Fibroblast of skin of right biceps (primary cell): ENCODE measurements at places on chromosomes 11 and 22.

DNA sequence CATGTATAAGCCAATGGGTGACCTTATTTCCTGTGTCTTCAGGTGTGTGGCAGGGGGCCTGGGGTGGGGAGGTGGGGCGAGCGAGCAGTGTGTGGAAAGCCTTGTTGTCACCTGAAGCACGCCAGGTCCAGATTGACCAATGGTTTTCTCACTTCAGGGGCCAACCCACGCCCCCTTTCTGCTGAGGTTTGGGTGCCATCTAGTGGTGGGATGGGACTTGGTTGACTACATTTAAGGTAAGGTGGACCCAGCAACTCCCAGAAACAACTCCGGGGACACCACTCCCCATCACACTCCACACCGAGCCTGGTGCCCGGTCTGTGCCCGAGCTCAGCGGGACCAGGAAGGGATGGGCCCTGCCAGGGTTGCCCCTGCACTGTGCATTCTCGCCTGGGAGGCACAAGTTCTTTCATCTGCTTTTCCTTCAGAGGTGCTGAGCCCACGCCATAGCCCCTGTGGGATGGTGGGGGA lies 40.0 kb downstream of the TPCN2 start:
- peak; percentile 75 for DNase-seq

DNA sequence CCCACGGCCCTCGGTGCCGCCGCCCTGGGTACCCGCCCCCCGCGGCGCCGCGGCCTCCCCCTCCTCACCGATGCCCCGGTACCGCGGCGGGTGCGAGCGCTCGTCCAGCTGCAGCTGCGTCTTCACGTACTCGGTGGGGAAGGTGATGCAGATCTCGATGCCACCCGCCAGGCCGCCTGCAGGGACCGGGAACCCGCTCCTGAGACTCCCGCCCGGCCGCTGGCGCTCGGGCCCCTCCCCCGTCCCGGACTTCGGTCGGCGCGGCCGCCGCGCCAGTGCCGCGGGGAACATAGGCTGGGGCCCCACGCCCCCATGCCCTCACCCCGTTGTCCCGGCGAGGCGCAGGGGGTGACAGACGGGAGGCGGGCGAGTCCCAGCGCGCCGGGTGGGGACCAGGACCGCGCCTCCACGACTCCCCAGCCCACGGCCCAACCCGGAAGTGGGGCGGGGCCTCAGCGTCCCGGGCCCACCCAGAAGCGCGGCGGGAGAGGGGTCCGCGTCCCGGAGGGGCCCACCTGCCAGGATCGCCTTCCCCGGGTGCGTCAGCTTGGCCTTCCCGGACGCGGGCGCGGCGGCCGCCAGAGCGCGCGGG lies 375 bp downstream of the SLC25A1 start:
- no peak for DNase-seq

DNA sequence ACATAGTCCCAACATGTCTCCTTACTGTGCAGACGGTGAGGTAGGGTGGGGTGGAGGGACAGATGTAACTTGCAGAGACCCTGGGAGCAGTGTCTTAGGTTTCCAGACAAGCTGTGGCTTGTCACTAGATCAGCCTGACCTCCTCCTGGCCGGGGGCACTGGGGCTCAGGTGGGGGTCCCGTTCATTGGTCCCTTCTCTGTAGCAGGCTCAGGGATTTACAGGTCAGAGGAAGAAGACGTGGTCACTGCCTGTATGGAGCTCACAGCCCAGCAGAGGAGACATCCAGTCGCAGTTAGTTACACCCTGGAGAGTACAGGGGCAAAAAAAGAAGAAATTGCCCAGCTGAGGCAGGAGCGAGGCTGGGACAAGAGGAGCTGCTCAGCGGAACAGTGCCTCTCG lies 22.0 kb upstream of the TUB start:
- no peak for DNase-seq

GRCh38 chr22:37229805-37230672 lies 14.0 kb downstream of the RAC2 start:
- DNase-seq, result peak; percentile 91

GRCh38 chr11:17700991-17701390 lies 18.4 kb upstream of the MYOD1 start:
- DNase-seq, result no peak

DNA sequence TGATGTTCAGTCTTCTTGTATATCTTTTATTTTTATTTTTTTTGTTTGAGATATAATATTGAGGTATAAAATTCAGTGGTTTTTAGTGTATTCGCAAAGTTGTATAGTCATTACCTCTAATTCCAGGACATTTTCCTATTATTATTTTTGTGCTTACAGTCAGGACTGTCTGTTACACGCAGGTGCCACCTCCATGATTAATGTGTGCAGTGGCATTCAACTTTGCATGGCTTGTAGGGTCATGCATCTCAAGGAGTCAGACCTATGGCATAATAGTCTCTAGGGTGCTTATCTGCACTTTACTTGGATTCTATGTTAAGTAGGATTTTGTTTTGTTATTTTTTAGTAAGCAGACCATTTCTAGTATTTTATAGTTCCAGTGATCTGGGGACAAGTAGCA lies 1.0 kb downstream of the CTR9 start:
- DNase-seq, result no peak

GRCh38 chr11:61369372-61370348 lies 7.5 kb downstream of the TMEM138 start:
- DNase-seq, result no peak

DNA sequence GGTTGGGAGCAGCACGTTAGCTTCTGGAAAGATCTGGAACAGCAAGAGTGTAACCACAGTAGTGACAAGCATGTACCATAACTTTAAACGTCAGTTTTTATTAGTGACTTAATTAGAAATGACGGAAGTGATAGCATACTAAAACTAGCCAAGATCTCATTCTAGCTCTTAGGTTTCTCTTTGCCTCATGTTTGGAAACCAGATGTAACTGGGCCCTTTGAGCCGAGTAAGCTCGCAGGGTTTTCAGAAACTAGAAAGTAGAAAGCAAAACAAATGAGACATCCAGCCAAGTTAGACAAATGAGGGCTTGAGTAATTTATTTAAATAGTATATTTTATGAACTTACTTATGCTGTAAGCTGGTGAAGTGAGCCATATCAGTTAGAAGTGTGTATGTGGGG lies 40.2 kb upstream of the SLC5A12 start:
- DNase-seq, result no peak

GRCh38 chr22:48568736-48569330 lies 1258.8 kb downstream of the BRD1 start:
- no peak for DNase-seq

DNA sequence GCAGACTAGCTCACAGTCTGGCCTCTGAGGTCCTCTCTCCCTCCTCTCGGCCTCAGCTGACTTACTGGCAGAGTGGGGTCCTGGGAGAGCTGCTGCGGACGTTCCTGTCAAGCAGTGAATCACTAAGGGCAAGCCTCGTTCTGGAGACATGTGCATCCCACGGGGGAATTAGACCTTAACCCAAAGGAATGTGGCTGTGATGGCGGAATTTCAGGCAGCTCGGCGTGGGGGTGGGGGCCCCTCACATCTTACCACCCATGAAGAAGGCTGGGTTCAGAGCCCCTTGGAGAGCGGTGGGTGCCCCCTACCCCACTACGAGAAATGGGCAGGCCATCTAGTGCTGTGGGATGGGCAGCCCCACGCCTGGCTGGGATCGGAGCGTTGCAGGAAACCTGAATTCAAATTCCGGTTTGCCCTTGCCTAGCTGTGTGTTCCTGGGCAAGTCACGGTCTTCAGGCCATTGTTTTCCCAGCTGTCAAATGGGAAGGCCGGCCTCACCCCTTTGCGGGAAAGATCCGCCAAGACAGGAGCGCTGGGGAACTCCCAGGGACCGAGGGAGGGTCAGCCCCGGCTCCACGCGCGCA lies 554 bp downstream of the LRRC32 start:
- peak; percentile 93 for DNase-seq

DNA sequence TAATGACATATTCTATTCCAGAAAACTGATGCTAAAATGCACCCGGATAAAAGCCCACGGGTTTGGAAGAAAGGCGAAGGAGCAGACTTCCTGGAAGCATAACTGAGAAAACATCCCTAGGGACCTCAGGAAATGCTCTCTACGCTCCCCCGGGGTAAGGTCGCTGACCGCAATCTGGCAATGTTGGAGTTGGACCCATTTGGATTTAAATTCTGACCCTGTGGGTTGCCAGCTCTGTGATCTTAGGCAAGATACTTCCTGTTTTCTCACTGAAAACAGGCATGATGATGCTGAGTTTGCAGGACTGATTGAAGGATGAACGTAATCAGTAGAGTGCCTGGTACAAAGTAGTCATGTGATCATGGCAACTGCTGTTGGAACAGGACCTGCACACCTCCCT lies 1054.0 kb downstream of the NTM start:
- no peak for DNase-seq

DNA sequence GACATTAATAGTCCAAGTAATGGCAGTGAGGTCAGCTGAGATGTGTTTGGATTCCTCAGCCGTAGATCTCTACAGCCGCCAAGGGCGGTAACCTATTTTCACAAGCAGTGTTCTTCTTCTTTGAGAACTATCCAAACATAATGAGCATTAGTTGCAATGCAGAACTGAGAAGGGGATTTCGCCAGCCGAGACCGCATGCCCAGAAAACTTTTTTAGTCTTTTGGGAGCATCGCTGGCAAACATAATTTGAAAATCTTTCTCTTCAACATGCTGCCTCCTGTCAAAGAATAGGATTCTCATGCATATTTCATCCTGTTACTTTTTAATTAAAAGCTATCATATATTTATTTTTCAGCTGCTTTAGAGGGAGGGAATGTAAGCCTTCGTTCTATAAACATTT lies 81.4 kb upstream of the SEZ6L start:
- no peak for DNase-seq

- DNase-seq, result no peak
Measured at GRCh38 chr11:65610404-65610803, 3.6 kb downstream of the MAP3K11 start.

DNA sequence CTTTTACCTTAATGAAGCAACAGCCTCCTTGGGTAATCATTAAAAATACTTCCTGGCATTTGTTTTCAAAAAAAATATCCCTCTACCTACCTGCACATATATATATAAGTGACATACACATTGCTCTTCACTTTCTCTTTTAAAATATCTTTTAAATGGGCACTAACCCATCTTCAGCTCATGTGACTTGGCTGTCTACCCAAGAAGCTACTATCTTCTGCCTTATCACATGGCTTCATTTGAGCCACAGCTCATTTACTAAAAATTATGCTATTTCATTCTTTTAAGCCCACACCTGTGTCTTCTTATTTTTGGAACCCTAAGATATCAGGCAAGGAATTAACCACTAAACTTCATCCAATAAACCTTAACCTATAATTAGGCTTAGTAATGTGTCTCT lies 37.0 kb upstream of the SOX6 start:
- DNase-seq, result no peak

DNA sequence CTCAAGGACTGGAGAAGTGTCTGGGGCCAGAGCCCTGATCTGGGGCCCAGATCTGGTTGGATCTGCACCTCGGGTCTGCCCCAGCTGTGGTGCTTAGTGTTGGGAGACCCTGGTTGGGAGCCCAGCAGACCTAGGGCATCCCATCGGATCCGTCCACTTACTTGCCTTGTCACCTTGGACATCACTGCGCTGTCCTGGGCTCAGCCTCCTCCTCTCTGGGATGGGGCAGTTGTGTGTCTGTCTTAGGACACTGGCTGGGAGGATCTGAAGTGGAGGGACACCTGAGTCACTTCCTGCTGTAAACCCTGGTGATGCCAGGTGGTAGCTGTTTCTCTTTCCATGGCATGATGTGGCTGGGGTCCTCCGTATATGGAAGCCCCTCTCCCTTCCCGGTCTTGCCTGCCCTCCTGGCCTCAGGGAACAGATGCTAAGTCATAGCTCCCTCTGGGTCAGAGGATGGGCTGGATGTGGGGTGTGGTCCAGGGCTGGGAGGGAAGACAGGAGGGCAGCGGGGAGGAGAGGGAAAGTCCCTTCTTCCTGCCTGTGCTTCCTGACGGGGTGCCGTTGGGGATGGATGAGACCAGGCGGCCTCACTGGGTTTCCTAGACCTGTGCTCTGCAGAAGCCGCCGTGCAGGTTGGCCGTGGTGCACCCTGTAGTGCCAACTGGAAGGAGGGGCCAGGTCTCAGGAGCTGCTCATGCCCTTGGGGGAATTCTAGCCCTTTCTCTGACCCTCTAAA lies 12.1 kb upstream of the OMP start:
- DNase-seq, result no peak

DNA sequence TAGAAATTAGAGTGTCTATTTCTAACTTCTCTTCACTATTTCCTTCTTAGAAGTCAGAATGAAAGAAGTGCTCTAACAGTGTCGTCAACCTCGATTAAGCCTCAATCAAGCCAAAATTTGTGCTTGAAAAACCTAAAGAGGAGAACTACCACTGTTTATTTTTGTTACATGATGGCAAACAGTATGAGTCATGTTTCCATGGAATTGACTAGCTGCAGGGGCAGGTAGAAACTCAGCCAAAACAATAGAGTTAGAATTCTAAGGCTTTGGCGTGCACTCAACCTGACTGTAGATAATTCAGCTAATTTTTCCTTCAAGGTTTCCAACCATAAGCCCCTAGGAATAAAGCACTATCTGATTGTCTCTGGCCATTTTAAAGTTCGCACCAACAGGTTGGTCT lies 415.9 kb downstream of the ETS1 start:
- no peak for DNase-seq

- DNase-seq, result no peak
Measured at GRCh38 chr11:129696309-129696989, 119.2 kb upstream of the TMEM45B start.

DNA sequence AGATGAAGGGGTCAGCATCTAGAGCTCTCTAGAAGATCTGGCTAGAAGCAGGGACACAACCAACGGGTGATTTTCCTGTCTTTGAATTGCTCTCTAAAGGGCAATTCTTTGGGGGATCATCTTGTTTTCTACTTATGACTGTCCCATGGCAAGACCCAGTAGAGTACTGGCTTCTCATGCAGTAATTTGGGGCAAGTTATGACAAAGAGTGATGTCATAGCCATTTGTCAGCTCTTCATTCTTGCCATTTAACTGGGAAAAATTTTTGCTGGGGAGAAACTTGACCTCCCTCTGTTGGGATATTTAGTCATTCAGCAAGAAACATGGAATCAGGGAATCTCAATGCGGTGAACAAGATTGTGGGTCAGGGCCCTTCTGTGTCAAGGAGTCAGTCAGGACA lies 80.4 kb downstream of the SLC1A2 start:
- no peak for DNase-seq

GRCh38 chr11:104120493-104121137 lies 43.3 kb downstream of the PDGFD start:
- no peak for DNase-seq

GRCh38 chr22:36029406-36029755 lies 757 bp upstream of the RBFOX2 start:
- no peak for DNase-seq
